ENCODE measurements at places on chromosomes 1 and 21. TPM values are rescaled to one million over a fixed set of nuclear protein-coding genes. Genes with fewer than 3 reads are reported as not detected.

The FBXO28 gene
- 34.1 TPM for total RNA-seq

The RHBDL2 gene
- total RNA-seq, result 2.3 TPM

The DEPDC1 gene
- 15.3 TPM for total RNA-seq

The CD84 gene
- total RNA-seq, result not detected

The ZFP69B gene
- 2.2 TPM for total RNA-seq

The UCK2 gene
- 140 TPM for total RNA-seq

The HSPA13 gene
- total RNA-seq, result 13.9 TPM

The PCBP3 gene
- total RNA-seq, result 1.1 TPM

The DNAJC28 gene
- 0.28 TPM for total RNA-seq

The NCAM2 gene
- total RNA-seq, result not detected

The SLFNL1 gene
- 0.02 TPM for total RNA-seq

The ATP1A2 gene
- 0.08 TPM for total RNA-seq

The CTPS1 gene
- 85.3 TPM for total RNA-seq

The PGLYRP3 gene
- total RNA-seq, result not detected

The BGLAP gene
- total RNA-seq, result not detected

The PADI1 gene
- 1.7 TPM for total RNA-seq

The C1orf226 gene
- 0.92 TPM for total RNA-seq

The SYPL2 gene
- 0.17 TPM for total RNA-seq

The RNU1-4 gene
- not detected for total RNA-seq

The LCE6A gene
- total RNA-seq, result not detected

The TRMT1L gene
- total RNA-seq, result 13.0 TPM

The PRAMEF18 gene
- total RNA-seq, result not detected

The C1orf94 gene
- not detected for total RNA-seq

The SAMD13 gene
- 0.81 TPM for total RNA-seq

The ZNF593OS gene
- not detected for total RNA-seq

The CELA3A gene
- not detected for total RNA-seq

The THEMIS2 gene
- 0.70 TPM for total RNA-seq

The C1QTNF12 gene
- 1.5 TPM for total RNA-seq

The TEX38 gene
- total RNA-seq, result not detected

The THEM5 gene
- not detected for total RNA-seq

The KIAA0040 gene
- total RNA-seq, result 1.1 TPM

The USH2A gene
- total RNA-seq, result under 0.01 TPM

The MPZ gene
- total RNA-seq, result 0.26 TPM

The HHAT gene
- total RNA-seq, result 2.2 TPM

The CD244 gene
- total RNA-seq, result not detected
